CD4-positive, alpha-beta T cell treated with Interleukin-4 for 1 hour (primary cell): ENCODE measurements at places on chromosomes 3 and 15.

GRCh38 chr3:24843955-24844354 lies 349.3 kb upstream of the THRB start:
- no peak for DNase-seq

- no peak for DNase-seq
Measured at GRCh38 chr15:90178468-90179435, 22.4 kb upstream of the SEMA4B start.

DNA sequence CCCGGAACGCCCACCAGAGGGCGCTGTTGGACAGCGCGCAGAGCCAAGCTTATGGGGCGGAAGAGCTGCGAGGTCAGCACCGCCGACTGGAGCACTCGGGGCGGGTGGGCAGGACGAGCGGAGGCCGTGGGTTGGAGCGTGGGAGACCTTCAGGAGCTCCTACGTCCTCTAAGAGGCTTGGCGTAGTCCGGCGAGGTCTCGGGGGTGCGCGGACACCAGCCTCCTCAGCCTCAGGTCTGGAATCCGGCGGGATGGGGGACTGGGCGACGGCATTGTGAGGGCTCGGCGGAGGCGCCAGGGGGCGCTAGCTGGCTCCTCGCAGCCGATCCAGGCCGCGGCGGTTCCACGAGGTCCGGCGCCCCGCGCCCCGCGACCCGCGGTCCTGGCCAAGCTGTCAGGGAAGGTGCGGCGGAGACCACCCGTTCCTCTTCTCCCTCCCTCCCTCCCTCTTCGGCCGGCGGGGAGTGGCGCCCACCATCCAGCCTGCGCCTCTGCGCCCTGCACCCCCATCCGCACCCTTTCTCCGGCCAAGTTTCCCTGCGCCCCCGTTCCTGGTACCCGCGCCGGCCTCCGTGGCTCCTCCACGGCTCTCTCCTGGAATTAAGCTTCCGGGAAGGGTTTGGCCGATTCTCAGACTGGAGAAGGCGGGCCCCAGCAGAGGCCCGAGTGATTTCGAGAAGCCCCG lies 24.3 kb upstream of the POLG start:
- DNase-seq = peak; percentile 82

GRCh38 chr3:177286034-177286433 lies 88.8 kb upstream of the TBL1XR1 start:
- no peak for DNase-seq

- DNase-seq = no peak
Measured at GRCh38 chr3:39249453-39250115, 30.3 kb downstream of the CX3CR1 start.

DNA sequence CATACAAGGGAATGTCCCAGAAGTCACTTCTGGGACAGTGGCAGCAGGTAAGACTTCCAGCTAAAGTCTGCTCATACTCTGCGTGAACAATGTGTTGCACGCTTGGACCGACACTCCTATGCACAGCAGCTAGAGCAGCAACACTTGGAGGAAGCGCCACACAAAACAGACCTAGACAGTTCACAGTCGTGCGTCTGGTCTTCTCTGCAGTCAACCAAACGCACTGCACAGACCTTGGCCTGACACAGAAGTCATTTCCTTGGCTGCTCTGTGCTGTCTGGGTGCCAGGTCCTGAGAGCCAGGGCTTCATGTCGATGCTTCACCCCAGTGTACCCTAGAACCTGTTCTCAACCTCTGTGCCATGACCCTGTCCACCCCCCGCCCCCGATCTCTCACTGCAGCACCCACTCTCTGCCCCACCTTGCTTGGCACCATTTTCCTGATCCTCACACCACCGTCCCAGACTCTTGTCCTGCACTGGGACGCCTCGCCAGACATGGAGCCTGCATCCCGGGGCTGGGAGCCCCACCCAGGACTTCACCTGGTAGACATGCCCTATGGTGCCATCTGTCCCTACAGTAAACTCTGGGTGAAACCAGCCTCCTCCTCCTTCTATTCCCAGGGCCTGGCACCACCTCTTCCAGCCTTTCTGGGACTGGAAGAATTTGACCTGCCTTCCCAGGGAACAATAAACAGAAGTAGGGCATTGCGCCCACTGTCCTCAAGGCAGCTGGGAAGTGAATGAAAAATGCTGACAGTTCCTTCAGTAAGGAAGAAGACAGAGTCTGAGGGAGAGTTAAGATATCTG lies 3.1 kb downstream of the ATP10A start:
- DNase-seq = peak; percentile 57

- DNase-seq = no peak
Measured at GRCh38 chr15:70646169-70646568, 117.2 kb downstream of the UACA start.
